ENCODE measurements at places on chromosomes 12 and 14.
A peak's percentile ranks its signal among the peaks of the same experiment; 100 is the strongest.

DNA sequence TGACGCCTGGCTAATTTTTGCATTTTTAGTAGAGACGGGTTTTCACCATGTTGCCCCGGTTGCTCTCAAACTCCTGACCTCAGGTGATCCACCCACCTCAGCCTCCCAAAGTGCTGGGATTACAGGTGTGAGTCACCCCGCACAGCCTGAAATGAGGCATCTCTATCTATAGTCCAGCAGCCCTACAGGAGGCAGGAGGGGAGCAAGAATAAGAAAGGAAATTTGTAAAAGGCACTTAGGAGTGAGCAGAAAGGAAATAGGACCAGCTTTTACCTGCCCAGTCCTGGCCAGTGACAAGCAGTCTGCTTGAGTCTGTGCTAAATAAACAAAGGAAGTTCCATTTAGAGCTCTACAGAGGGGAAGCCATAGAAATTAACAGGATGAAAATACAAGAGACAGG lies 15.0 kb upstream of the PSMA6 start:
- DNase-seq, result no peak

GRCh38 chr14:104559028-104559803 lies 20.3 kb upstream of the C14orf180 start:
- DNase-seq, result no peak

DNA sequence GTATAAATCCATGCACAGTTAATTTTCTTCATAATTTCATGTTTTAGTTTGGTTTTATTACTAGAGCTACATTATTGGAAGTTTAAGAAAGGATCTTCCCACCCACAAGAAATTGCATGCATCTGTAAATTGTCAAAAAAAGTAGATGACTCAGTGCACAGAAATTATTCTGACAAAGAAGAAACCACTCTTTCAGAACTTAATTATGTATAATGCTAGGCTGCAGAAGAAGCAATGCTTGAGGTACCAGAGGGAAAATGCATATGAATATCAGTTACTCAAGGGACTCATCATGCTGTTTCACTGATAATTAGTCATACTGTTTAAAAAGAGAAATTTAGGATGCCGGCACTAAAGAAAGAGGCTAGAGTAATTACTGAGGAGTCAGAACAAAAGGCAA lies 147.0 kb downstream of the SLC16A7 start:
- no peak for DNase-seq

DNA sequence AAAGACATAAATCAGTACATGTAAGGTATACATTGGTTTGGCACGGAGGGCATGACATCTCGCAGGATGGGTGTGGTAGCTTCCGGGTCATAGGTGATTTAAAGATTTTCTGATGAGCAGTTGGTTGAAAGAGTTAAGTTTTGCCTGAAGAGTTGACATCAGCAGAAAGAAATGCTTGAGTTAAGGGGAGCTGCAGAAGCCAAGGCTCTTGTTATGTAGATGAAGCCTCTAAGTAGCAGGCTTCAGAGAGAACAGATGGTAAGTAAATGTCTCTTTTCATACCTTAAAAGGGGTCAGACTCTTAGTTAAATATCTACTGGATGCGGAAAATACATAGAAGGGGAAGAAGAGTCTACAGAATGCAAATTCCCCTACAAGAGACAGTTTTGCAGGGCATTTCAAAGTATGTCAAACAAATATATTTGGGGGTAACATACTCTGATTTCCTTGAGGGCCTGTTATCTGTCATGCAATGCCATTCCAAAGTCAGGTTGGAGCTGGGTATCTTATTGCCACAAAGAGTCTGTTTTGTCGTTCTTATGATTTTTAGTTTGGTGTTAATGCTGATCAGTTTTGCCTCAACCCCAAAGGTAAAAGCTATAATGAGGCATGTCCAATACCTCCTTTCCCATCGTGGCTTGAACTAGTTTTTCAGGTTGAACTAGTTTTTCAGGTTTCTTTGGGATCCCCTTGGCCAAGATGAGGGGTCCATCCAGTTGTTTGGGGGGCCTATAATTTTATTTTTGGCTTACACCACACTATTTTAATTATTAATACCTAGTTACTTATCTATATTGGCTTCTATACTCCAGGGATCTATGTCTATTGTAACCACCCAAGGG lies 67.0 kb downstream of the PTHLH start:
- DNase-seq, result no peak

DNA sequence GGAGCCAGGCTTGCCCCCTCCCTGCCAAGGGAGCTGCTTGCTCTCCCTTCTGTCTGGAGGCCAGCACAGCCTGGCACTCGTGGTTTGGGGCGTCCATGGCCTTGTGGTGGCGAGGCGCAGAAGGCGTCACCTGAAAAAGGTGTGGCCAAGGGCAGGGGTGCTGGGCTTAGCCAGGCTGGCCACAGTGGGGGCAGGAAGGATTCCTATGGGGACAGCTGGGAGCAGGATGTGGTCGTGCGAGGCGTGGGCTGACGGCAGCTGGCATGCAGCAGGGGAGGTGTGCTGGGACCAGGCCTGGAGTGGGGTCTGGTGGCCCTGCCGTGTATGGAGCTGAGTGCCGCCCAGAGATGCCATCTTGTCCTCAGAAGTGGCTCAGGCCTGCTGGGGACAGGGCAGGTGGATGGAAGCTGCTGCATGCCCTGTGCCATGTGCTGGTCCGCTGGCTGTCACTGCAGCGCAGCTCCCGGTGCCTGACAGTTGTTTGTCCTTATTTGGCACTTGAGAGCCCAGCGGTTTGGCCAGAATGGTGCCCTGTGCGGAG lies 30.0 kb downstream of the SH2B3 start:
- DNase-seq, result no peak

GRCh38 chr14:54253195-54253947 lies 143.4 kb upstream of the CDKN3 start:
- DNase-seq, result peak; percentile 53

DNA sequence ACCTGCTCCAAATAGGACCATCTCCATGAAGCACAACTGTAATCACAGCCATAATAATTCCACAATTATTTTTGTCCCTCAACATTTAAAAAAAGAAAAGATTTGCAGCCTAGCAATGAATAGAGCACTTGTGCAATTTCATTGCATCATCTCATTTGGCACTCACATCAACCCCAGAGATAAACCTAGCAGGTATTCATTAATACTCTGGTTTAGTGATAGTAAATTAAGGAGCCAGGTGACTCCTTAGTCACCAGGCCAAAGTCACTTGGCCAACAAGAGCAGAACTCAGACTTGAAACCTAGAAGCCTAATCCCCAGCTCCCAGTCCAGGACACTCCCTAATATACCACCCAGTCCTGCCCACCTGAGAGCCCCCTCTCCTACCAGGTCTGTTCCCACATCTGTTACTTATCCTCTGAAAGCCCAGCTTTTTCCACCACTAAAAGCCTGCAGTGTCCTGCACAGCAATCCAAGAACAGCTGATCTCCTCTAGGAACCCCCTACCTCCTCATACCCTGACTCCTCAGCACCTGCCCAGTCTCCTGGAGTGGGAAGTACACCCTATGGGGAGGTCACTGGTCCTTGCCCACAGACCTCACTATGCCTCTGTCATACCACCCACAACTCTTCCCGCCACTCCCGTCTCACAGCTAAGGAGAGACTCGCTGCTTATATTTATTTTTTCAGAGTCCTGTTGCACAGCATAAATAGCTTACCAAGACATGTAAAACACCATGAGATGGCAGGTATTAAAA lies 22.1 kb downstream of the OR10P1 start:
- no peak for DNase-seq

GRCh38 chr12:71472441-71472911 lies 32.9 kb downstream of the LGR5 start:
- DNase-seq, result no peak

GRCh38 chr12:112025808-112026375 lies 12.7 kb downstream of the ERP29 start:
- no peak for DNase-seq

DNA sequence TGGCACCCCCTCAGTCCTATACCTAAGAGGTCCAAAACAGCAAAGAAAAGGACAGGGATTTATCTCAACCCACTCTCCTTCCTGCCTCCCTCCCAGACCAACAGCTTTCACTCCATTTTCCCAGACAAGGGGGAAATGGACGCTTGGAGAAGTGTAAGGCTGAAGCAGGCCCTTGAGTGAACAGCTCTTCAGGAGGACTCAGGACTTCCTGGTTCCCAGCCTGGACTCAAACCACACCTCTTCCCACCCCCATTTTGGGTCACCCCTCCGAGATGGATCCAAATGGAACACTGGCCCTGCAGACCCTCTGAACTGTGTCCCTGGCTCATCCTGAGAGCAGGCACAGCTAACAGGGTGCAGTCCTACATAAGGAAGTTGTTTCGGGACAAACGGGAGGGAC lies 2.7 kb downstream of the KMT2D start:
- DNase-seq, result no peak
